ENCODE measurements at places on chromosomes 6 and 20.

- no peak for DNase-seq
Observed at GRCh38 chr20:36818861-36819260, 45.3 kb upstream of the DSN1 start.

DNA sequence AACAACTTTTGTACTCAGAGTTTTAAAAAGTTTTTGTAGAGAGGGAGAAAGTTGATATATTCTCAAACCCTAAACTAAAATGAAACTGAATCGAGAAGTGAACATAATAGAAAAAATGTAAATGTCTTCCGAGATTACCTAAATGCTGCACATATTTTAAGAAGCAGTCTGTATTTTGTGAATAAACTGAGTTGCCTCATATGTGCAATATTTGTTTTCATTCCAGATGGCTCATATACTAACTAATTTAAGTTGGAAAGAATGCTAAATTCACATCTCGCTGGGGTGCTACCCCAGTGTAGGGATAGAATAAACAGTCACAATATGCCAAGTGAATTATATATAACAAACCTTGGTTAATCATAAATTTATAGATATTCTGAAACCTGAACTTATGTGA, 285.9 kb upstream of the THEMIS start:
- no peak for DNase-seq

- no peak for DNase-seq
Observed at GRCh38 chr6:7617801-7618764, 28.1 kb downstream of the SNRNP48 start.

GRCh38 chr20:63322933-63323273, 29.9 kb downstream of the COL20A1 start:
- no peak for DNase-seq

GRCh38 chr6:128379577-128379976, 140.8 kb downstream of the PTPRK start:
- no peak for DNase-seq

DNA sequence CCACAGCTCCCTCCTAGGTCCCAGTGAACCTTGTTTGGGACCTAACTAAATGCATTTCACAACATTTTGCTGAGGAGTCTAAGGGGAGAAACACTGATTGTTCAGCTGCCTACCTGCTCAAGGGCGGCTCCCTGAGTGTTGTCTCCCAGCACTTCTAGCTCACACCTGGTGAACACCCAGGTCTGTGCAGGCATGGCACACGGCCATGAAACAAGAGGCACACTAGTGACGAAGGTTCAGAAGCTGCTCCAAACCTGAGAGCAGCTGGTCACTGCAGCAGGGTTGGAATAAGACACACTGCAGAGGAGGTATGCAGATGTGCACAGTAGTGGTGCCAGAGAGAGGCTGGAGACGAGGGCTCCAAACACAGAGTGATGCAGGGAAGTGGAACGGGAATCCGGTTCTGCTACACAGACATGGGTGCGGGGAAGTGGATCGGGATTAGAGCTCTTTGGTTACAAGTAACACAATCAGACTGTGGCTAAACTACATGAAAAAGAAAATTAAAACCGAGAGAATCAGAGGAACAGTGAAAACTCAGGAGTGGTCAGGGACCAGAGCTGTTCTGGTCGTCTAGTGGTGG, 486.1 kb upstream of the CDH4 start:
- DNase-seq: no peak

- no peak for DNase-seq
Observed at GRCh38 chr6:66926060-66926459, 1219.0 kb upstream of the EYS start.

GRCh38 chr6:33280539-33280938, 3.6 kb downstream of the B3GALT4 start:
- no peak for DNase-seq

GRCh38 chr20:15951658-15952057, 621.6 kb downstream of the KIF16B start:
- no peak for DNase-seq

DNA sequence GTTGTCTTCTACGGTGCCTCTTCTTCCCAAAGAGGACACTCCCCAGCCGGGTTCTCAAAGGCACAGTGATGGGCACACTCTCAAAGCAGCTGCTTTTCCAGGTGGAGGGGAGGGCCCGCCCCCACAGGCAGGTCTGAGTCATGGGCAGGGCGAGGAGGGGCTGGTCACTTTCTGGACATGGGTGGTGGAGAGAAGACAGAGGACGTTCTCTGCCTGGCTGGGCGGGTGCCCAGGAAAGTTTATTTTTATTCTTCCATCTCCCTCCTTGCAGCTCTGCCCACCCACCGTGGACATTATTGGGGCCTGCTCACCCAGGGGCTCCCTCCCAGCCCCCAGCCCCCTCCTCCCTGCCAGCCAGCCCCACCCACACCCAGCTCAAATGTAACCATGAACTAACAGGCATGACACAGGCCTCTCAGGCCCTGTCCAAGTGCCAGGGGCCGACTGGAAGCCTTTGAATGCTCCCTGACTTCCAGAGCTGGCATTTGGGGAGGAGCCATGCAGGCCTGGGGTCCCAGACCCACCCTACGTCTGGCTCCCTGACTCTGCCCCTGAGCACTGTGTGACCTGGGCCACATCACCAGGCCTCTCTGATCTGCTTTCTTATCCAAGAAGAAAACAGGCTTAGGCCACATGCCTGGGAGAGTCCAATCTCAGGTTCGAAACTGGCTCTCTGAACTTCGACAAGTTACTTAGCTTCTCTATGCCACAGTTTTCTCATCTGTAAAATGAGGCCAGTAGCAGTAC, 8.0 kb downstream of the TGM2 start:
- DNase-seq: no peak

DNA sequence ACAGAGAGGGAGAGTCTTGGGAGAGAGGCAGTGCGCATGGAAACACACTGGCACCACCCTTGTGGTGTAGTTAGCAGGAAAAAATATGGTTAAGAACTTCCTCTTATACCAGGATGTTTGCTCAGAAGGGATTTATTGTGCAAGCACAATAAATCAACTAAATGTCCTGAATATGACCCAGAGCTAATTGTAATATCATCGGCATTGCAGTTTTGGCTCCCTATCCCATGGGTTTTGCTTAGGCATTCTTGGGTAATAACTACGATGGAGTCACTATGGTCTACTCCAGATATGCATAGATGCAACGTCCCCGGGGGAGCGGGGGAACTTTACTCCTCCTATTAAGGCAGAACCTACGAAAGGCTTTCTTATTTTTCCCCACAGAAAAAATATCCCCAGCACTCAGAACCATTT, 751.6 kb downstream of the EYS start:
- no peak for DNase-seq

- no peak for DNase-seq
Observed at GRCh38 chr6:83854001-83854501, 891 bp downstream of the RIPPLY2 start.

GRCh38 chr6:5718231-5718947, 288.3 kb downstream of the NRN1 start:
- DNase-seq: no peak

DNA sequence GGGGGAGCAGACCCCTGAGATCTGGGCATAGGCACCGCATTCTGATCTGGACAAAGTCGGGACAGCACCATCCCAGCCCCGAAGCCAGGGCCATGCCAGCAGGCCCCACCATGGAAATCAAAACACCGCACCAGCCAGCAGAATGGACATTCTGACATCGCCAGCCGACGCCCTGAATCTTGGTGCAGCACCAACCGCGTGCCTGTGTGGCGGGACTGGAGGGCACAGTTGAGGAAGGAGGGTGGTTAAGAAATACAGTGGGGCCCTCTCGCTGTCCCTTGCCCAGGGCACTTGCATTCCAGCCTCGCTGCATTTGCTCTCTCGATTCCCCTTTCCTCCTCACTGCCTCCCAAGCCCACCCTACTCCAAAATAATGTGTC, 2.0 kb downstream of the NNAT start:
- no peak for DNase-seq

DNA sequence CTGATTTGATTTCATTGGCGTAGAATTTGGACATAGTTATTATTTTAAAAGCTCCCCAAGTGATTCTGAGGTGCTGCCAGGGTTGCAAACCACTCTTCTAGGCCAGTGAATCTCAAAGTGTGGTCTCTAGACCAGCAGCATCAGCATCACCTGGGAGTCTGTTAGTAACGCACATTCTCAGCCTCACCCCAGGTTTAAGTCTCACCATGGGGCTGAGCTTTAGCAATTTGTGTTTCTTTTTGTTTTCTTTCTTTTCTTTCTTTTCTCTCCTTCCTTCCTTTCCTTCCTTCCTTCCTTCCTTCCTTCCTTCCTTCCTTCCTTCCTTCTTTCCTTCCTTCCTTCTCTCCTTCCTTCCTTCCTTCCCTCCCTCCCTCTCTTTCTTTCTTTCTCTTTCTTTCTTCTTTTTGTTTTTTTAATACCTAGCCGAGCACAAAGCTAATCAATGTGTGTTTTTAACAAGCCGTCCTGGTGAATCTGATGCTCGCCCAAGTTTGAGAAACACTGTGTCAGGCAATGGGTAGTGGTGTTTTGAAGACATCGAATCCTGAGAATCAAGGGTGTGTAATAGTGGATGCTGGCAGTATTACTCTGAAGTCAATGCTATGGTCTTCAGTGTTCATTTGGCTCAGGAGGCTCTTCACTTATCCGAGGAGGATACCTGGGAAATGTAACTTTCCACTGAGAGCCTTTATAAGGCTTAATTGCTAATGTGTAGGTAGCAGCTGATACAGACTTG, 104.9 kb downstream of the SLX4IP start:
- no peak for DNase-seq

DNA sequence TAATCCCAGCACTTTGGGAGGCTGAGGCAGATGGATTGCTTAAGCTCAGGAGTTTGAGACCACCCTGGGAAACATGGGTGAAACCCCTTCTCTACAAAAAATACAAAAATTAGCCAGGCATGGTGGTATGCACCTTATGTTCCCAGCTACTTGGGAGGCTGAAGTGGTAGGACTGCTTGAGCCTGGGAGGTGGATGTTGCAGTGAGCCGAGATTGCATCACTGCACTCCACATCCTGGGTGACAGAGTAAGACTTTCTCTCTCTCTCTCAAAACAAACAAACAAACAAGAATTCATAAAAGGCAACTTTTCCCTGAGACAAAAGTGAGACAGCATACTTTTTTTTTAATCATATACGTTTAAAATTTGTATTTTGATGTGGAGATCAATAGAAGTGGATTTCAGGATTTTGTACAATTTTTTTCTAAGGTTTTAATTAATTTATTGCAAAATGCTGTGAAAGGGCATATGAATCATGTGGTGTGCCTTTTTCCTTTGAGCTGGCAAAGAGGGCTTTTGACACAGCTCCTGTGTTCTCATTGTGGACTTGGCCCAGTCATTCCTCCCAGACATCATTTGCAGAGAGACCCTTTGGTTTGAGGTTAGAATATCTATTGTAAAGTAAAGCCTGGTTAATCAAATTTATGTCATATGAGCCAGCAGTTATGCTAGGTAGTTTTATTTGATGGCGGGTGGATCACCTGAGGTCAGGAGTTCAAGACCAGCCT, 77.1 kb downstream of the TULP4 start:
- DNase-seq: no peak

DNA sequence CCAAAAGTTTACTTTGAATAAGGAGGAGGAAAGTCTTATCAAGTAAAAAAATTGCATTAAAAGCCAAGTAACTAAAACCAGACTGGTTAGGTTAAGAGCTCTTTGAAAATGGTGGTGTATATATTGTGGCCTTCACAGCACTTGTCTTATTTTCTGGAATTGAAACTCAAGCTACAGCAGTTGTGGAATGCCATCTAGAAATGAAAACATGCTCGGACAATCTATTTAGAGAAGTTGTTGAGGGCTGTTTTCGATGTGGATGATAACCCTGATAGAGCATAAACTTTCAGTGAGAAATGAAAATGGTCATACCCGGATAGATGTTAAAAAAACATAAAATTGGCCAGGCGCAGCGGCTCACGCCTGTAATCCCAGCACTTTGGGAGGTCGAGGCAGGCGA, 47.0 kb downstream of the ARID1B start:
- no peak for DNase-seq

GRCh38 chr20:48685300-48685699, 142.5 kb downstream of the PREX1 start:
- DNase-seq: no peak

DNA sequence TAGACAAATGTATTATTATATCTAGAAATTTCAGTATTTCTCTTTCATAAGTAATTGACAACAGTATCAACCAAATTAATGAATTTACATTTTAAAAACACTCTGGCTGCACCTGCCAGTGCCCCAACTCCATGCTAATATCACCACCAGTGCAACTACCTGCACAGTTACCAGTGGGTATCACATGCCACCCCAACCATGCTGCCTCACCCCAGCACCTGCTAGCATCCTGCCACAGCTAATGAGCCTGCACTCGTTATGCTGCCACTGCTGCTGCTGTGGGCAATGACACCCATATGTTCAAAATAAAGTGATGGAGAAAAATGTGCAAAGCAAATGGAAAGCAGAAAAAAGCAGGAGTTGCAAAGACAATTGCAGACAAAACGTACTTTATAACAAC, 855.9 kb upstream of the MANEA start:
- no peak for DNase-seq

GRCh38 chr6:41476401-41476800, 69.8 kb upstream of the FOXP4 start:
- no peak for DNase-seq

DNA sequence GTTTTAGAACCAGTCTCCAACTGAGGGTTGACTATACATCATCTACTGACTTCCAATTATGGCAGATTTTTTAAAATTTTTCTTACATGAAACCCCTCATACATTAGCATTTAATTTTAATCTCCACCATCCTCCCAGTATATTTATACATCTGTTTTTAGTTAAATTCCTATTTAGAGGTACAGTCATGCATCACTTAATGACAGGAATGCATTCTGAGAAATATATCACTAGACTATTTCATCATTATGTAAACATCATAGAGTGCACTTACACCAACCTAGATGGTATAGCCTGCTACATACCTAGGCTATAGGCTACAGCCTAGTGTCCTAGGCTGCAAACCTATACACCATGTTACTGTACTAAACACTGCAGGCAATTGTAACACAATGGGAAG, 316.7 kb upstream of the MARCKS start:
- no peak for DNase-seq

DNA sequence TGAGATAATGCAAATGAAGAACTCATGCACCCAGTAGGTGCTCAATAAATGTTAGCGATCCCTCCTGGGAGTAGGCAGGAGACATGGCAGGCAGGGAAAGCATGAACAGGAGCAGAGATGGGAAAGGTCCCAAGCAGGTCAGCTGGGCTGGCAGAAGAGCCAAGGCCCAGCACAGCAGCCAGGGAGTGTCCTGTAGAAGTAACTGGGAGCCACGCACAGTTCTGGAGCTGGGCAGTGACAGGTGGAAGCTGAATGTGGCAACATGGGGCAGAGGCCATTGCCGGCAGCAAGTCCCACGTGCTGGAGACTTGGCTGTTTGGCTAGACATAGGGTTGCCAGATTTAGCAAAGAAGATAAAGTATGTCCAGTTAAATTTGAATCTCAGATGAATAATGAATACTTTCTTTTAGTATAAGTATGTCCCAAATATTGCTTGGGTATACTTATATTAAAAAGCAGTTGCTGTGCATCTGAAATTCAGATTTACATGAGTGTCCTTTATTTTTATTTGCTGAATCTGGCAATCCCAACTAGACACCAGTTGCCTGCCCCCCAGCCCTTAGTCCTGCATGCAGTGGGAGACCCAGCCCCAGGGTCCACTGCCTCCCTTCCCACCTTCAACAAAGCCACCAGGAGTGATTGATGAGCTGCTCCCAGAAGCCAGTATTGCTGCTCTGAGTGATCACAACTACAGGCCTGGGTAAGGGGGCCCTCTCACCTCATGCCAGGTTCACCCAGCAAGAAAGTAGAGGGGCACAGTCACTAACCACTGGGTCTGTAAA, 3.7 kb upstream of the LPIN3 start:
- DNase-seq: no peak

- no peak for DNase-seq
Observed at GRCh38 chr6:17505062-17505476, 95.0 kb upstream of the FAM8A1 start.

GRCh38 chr6:17466707-17467106, 73.3 kb downstream of the CAP2 start:
- DNase-seq: no peak

All from hematopoietic multipotent progenitor cell treated with erythropoietin and hydrocortisone succinate and interleukin-3 and kit ligand, for 17 days (in vitro differentiated cells).